Hepatocyte (in vitro differentiated cells): ENCODE measurements at places on chromosomes 1 and 21.

GRCh38 chr1:35264035-35264434 lies 4.5 kb upstream of the ZMYM4 start:
- DNase-seq, result no peak

GRCh38 chr1:214216779-214217178 lies 64.2 kb upstream of the SMYD2 start:
- peak; percentile 35 for DNase-seq

GRCh38 chr1:239421811-239422210 lies 35.4 kb downstream of the CHRM3 start:
- no peak for DNase-seq

- DNase-seq, result no peak
Measured at GRCh38 chr1:230534224-230534623, 108.1 kb upstream of the COG2 start.

DNA sequence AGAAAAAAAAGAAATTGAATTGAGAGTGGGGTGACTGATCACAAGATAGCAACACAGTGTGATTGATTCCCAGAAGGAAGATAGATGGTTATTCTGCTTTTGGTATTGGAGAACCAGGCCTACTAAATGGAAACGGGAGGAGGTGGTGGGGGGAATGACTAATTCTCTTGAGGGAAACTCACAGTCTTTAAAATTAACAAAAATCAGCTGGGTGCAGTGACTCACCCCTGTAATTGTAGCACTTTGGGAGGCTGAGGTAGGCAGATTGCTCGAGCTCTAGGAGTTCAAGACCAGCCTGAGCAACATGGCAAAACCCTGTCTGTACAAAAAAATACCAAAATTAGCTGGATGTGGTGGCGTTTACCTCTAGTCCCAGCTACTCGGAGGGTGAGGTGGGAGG lies 134.6 kb upstream of the PDE4B start:
- DNase-seq, result no peak

- no peak for DNase-seq
Measured at GRCh38 chr21:44051462-44051941, 39.4 kb downstream of the TRAPPC10 start.

DNA sequence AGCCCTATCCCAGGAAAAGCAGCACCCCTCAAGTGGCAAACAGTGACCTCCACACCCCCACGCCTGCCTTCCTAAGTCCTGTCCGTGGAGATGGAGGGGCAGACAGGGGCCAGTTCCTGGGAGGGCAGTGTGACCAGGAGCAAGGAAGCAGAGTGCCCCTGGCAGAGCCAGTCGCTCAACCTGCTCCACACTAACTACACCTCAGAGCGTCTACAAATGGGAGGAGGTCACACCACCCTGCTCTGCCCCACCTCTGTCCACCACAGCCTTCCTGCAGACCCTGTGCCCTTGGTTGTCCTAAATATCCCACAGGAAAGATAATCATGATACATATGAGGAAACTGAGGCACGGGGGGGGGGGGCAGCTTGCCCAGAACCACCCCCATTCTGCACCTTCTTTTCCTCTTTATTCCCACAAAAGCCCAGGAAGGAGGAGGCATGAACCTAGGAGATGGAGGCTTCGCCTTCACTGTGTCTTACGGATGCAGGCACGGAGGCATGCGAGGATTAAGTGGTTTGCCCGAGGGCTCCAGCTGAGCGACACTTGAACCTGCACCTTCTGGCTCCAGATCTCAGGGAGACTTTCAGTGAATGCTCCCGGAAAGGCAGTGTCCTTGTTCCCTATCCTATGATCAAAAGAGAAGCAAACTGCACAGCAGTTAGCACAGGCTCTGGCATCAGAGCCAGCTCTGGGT lies 42.7 kb upstream of the SELENON start:
- no peak for DNase-seq
